ENCODE measurements at places on chromosomes 11 and 22.

DNA sequence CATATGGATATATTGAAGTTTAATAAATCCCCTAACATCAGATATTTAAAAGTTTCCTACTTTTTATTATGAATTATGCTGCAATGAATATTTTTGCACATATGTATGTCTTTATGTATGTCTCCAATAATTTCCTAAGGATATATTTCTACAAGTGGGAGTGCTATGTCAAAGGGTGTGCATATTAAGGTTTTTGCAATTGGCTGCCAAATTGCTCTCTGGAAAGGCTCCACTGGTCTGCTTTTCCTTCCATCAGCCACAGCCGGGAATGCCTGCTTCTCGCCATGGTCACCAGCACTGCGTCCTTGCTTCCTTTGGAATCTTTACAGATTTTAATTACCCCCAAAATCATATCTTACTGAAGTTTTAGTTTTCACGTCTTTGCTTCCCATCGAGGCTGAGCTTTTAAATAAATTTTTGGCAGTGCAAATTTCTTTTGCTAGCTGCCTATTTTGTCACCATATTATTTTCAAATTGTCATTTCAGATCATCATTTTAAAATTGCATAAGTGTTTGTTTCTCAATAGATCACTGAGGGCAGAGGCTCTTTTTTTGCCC lies 221.7 kb downstream of the SNX19 start:
- no peak for DNase-seq

- no peak for DNase-seq
These were observed 783.6 kb downstream of the BRD1 start for GRCh38 chr22:49044091-49044490.

DNA sequence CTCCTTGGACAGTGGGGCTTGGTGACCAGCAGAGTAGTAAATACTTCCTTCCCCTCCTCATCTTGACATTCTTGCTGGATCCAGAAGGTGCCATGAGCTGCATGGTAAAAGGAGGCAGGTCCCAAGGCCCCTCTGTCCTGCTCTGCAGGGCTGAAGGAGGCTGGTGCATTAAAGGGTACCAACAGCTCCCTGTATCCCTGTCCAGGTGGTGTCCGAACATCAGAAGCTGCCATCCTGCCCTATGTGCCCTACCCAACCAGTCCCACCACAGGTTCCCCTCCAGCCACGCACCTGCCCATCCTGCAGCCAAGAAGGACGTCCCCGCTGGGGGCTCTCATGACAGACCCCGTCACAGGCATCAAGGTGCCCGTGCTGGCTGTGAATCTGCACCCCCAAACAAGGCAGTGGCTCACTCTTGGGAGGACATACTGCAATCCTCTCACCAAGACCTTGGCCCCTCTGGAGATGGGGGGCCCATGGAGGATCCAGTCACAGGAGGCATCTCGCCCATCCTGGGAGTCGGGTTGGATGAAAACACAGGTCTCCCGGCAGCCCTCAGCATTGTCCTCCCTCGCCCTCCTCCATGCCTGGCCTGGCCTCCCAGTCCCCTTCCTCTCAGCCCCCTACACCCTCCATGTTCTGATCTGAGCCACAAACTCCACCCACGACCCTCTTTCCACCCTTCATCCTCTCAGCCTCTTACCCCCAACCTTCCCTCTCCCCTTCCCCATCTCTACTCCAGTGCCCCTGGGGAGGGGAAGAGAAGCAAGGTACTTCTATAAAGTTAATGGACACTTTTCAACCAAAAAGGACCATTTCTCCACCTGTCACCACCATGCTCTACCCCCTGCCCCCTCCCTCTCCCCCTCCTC lies 55.1 kb downstream of the BTG4 start:
- no peak for DNase-seq

DNA sequence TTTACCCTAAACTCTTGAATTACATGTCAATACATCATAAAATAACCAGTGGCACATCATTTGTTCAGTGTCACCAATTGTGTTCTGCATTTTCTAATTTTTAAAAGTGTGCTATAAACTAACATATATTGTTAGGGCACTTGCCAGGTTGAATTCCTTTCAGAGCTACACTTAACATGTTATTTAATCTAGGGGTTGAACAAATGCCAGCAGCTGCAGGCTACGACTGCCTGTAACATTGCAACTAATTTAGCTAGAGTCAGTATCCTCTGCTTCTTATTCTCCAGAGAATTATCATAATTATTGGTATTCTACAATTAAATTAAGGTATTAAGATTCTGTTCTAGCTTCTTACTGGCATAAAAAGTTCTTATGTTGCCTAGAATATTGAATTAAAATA lies 46.4 kb upstream of the ARHGAP42 start:
- no peak for DNase-seq

DNA sequence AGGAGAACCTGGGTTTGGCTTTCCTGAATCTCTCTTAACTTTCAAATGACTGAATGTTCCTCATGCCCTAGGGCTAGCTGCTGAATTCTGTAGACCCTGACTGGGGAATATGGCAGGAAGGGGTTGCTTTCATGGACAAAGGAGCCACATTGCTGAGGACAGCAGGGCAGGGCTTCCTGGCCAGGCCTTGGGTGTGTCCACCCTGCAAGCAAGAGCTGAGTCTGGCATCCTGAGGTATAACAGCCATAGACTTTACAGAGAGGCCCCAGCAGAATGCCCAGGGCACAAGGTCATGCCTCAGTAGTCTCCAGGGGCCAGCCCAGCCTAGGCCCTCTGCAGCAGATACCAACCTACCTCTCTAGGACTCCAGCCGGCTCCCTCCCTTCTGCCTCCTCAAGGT lies 102.2 kb upstream of the RAG2 start:
- DNase-seq: no peak

- DNase-seq: no peak
These were observed 368.1 kb downstream of the TMEM135 start for GRCh38 chr11:87405843-87406242.

GRCh38 chr11:44986315-44986714 lies 35.6 kb upstream of the TP53I11 start:
- DNase-seq: no peak

- no peak for DNase-seq
These were observed 61.3 kb downstream of the DENND5A start for GRCh38 chr11:9203691-9204311.

GRCh38 chr11:133824593-133824992 lies 20.7 kb downstream of the SPATA19 start:
- no peak for DNase-seq

DNA sequence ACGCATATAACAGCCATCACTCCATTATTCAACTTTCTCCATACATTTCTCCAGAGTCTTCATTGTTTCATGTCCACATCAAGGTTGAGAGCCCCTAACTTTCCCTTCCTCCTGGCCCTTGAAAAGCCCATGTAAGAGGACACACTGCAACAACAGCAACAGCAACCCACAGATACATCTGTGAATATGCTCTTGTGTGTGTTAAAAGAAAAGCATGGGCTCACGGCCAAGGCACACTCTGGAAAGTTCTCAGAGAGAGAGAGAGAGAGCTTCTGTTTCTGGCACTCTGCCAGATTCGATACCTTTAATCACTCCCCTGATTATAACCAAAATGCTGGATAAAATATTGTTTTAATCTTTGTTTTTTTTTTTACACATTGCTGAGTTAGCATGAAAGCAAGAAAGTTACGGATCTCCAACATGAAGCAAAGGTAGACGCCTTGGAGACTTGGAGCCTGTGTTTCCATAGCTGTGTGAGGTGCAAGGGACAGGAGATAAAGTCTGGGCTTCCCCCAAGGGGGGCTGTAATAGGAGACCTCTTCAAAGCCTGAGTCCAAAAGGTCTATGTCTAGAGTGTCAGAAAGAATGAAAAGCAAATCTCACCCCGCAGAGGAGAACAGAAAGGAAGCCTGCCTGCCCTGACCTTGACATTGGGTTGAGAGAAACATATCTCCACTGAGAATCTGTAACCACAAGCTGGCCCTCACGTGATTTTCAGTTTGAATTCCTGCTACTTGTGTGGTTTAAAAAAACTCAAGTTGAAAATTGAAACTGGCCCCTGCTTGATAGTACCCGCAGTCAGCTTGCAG lies 33.7 kb upstream of the MPPED1 start:
- no peak for DNase-seq

DNA sequence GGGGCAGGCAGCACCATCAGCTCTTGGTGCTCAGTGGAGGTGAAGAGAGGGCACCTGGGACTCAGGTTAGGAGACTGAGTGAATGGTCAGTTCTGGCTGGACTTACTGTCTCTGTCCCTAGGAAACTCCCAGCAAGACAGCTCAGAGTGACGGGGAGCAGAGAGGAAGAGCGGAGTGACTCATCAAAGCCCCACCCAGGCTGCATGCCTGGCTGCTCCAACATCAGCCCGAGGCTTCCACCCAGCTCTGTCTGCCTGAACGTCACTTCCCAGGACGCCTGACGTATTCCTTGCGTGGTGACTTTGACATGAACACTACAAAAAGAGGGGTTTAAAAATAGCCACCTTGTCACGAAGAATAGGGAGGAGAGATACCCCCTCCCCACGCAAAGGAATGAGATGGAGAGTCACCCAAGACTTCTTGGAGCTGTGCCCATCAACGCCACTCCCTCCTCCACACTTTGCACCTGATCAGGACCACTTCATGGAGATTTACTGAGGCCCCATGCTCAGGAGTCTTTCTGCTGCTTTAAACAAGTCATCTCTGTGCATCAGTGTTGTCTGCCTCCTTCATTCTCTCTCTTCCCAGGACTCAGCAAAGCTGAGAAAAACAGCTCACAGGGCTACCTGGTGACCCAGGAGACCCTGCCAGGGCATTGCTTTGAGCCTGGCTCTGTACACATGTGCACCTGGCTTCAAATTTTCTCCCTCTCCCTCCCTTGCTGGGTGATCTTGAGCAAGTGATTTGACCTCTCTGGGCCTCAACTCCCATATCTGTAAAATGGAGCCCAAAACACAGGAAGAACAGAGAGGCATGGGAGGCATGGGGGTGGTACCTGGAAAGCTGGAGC lies 83.1 kb downstream of the MN1 start:
- DNase-seq: no peak

DNA sequence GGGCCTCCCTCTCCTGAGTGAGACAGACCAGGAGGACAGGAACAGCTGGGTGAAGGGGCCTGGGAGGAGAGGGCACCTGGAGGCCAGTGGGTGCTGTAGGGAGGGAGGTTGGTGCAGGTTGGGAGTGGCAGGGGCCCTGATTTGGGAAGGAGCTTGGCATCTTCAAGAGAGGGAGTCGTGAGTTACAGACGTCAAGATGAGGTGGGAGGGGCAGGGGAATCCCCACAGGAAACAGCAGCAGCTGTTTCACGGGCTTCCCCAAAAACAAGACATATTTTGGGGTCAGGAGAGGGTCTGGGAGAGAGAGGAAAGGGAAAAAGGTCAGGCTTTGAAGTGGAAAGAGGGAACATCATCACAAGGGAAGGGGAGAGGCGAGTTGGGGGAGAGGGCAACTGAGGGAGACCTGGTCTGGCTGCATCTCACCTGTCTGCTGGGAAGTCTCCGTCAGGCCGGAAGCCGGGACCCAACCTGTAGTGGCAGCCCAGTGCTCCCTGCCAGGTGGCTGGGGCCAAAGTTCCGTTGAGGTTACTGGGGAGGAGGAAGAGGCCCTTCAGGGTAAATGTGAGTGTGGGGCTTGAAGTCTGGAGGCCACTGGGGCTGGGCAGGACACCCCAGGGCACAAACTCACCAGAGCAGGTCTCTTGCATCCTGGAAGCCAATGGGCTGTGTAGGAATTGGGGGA lies 4.4 kb downstream of the NAALADL1 start:
- no peak for DNase-seq

- DNase-seq: no peak
These were observed 11.0 kb upstream of the FXYD2 start for GRCh38 chr11:117835576-117835975.

GRCh38 chr11:130160498-130161155 lies 1.0 kb downstream of the ST14 start:
- no peak for DNase-seq

DNA sequence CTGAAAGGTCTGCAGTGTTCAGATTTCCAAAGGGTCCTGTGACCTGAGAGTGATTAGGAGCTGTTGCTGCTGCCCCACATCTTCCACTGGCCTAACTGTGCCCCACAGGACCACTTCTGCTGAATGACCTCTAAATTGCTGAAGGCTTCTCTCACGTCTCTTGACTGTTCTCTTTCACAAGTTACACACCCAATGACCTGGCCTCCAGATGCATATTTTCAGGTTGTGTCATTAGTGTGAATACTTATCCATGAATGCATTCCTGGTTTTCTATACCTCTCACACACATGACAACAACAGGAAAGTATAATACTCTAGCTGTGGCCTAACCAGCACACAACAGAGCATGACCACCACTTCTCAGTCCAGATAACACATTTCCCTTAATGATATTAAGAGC lies 15.4 kb downstream of the PRR14L start:
- DNase-seq: no peak

DNA sequence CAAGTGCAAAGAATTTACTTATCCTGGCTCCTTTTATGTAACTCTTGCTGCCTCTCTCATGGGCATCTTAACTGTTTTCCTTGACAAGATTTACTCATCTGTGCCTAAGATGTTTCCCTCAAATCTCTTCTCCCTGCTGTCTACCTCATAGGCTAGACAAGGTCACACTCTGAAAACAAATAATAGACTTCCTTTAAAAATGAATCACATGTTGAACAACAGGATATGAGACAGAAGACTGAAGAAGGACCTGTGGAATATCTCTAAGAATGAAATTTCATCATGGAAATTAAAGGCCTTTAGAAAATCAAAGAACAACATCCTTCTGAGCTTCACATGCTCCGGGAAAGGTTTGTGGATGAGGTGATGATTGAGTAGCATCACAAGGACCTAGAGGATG lies 6.0 kb upstream of the SCGB2A2 start:
- DNase-seq: no peak

DNA sequence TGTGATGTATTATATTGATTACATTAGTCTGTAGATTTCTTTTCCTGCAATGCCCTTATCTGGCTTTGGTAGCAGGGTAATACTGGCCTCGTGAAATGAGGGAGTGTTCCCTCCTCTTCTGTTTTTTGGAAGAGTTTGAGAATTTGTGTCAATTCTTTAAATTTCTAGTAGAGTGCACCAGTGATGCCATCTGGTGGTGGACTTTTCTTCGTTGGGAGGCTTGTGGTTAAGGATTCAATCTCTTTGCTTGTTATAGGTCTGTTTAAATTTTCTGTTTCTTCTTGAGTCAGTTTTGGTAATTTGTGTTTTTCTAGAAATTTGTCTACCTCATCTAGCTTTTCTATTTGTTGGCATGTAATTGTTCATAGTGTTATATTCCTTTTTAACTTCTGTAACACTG lies 18.9 kb downstream of the SHANK3 start:
- no peak for DNase-seq
